ENCODE measurements at places on chromosomes 4 and X. TPM values are rescaled to one million over a fixed set of nuclear protein-coding genes. Genes with fewer than 3 reads are reported as not detected.

The USP17L18 gene
- not detected for total RNA-seq

The SMIM10L2A gene
- total RNA-seq = 0.78 TPM

The PDGFC gene
- 34.7 TPM for total RNA-seq

The SPANXD gene
- not detected for total RNA-seq

The KLF3 gene
- total RNA-seq = 70.1 TPM

The SPANXC gene
- total RNA-seq = not detected
